Stimulated activated CD4-positive, alpha-beta T cell treated with anti-CD3 and anti-CD28 coated beads, Interleukin-1b, Interleukin-23, amount 100 ng/mL, for 1 hour (primary cell): ENCODE measurements at places on chromosomes 5 and 9.

GRCh38 chr5:14201325-14202045 is 58.3 kb downstream of the TRIO start:
- DNase-seq = no peak

- DNase-seq = no peak
Measured at GRCh38 chr9:77891128-77891800, 140.3 kb downstream of the GNAQ start.

- DNase-seq = no peak
Measured at GRCh38 chr9:126218359-126219125, 108.1 kb upstream of the MVB12B start.

- no peak for DNase-seq
Measured at GRCh38 chr9:18333157-18333556, 140.8 kb upstream of the ADAMTSL1 start.

DNA sequence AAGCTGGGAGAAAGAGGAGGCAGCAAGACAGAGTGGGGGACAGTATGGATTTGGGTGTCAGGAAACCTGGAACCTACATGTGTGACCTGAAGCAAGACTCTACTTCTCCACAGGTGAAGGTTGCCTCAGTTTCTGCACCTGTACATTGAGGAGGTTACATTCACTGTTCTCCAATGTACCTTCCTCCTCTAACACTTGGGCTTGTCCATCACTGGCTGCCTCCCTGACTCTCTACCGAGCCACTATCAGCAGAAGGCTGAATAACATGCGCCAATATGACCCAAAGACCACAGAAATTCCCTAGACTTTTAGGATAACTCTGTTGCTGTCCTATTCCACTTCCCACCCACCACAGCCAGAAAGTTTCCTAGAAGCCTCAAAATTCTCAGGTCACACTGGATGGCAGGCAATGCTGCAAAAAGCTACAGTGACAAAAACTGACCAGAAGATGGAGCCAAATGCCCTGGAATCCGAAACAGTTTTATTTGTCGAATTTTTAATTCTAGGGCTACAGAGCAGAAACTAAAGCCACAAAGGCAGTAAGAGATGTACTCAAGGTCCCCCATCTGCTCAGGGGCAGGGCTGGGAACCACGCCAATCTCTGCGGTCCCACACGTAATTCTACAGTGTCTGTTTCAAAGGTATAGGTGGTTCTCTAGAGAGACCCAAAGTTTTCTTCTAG is 64.4 kb downstream of the FAM114A2 start:
- DNase-seq = no peak

- no peak for DNase-seq
Measured at GRCh38 chr5:5128766-5129165, 11.4 kb upstream of the ADAMTS16 start.

DNA sequence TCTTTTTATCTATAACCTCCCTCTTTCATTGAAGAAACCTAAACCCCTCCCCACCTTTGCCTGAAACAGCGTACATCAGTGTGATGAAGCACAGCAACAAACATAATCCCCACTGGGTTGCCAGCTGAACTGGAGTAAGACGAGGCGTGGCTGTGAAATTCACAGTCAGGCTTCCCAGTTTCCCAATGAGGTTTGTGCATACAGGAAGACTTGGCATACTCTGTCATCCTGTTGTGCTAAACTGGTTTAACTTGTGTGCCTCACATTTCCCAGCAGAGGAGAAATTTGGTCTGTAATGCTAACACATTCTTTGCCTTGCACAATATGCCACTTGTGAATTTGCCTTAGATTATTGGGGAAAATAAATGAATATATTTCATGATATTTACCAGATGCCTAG is 121.5 kb downstream of the SV2C start:
- no peak for DNase-seq

DNA sequence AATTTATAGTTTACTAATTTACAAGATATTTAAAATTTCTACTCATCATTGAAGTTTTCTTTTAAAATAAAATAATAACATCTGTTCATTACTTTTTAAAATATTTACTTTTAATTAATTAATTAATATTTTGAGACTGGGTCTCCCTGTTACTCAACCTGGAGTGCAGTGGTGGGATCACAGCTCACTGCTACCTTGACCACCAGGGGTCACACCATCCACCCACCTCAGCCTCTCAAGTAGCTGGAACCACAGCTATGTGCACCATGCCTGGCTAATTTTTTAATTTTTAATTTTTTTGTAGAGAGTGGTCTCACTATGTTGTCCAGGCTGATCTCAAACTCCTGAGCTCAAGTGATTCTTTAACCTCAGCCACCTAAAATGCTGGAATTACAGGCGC is 1013.6 kb downstream of the CDH9 start:
- DNase-seq = no peak

DNA sequence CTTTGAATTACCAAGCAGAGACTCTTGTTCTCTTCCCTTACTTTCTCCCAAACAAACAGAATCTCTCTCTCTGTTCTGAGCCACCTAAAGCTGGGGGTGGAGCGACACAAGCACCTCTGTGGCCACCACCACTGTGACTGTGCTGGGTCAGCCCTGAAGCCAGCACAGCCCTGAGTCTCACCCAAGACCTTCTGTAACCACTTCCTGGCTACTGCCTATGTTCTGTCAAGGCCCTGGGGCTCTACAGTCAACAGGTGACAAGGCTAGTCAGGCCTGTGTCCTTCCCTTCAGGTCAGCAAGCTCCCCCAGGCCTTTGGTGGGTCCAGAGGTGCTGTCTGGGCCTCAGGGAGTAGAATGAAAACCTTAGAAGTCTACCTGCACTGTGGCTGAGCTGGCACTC is 26.1 kb upstream of the SLC28A3 start:
- no peak for DNase-seq

- no peak for DNase-seq
Measured at GRCh38 chr5:126043688-126044087, 379.5 kb upstream of the GRAMD2B start.

DNA sequence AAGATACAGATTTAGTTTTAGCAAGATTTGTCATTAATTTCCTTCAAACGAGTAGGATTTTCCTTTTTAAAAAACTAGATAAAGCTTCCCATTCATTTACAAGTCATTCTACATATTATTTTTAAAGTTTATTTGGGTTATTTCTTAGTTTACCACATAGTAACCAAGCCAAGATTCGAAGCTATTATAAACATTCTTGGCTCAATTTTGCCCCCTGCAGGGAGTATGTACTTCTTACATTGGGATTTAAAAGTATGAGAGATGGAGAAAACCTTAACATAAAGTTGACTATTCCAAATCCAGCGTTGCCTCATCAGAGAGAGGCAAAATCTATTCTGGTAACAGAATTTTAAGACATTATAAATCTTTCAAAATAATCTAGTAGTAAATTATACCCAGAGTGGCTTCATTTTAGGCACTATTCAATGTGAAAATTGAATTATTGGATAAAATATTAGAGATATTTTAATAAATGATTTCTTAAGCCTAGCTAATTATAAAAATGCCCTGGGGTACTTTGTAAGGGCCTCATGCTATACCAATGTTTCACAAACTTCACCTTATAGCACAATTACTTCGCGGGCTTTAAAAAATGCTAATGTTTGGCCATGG is 39.1 kb downstream of the FBN2 start:
- DNase-seq = no peak
